Spinal cord (tissue), 10 donors: ENCODE measurements at places on chromosomes 1 and 21. TPM values are rescaled to one million over a fixed set of nuclear protein-coding genes. Genes with fewer than 3 reads are reported as not detected.
A peak's percentile ranks its signal among the peaks of the same experiment; 100 is the strongest.

GRCh38 chr1:248788327-248788726, 32.8 kb upstream of the LYPD8 start:
- DNase-seq: no peak

- DNase-seq: no peak
Measured at GRCh38 chr1:46815133-46815532, 16.3 kb downstream of the CYP4B1 start.

DNA sequence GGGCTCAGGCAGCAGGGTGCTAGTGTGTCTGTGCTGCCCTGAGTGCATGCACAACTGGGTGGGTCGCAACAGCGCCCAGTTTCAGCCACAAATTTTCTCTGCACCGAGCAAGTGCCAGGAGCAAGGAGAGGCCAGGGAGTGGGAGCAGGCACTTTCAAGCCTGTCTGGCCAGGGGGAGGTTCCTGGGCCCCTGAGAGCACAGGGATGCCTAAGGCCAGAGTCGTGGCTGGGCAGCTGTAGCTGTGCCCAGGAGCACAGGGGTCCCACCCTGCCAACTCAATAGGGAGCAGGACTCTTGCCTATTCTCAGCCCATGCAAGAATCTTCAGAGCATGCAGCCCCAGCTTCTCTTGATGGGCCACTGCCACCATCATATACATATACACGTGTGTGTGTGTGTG, 1577.4 kb downstream of the KCNT2 start:
- DNase-seq: no peak

DNA sequence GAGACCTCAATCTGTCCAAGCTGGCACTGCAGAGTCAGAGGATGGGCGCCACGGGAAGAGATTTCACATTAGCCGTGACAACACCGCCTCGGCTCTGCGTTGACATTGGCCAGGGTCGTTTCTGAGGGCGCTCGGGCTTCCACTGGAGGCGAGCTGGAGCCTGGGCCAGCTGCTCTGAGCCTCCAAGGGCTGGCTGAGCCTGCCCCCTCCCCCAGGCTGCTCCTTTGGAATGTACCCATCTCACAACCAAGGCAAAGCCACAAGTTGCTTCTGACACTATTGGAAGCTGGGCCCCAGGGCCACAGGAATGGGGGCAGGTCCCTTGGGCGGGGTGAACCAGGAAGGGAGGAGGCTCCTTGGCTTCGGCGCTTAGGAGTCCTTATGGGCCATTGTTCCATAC, 12.7 kb downstream of the GPR3 start:
- DNase-seq: no peak

DNA sequence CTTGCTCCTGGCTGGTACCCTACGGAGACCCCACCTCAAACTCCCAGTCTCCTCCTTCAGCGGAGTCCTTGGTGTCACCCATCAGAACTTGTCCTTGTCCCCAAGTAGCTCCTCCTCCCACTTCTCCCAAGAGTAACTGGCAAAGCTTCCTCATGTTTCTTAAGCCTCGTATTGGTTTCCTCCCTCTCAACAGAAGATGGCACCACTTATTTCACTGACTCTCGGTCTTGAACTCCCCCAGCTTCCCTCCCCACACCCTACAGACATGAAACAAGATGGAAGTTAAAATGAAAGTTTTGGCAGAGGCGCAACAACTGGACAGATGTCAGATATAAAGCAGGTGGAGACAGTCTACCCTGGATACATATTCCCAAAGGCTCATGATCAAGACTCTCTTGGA, 13.4 kb downstream of the RAB7B start:
- no peak for DNase-seq

DNA sequence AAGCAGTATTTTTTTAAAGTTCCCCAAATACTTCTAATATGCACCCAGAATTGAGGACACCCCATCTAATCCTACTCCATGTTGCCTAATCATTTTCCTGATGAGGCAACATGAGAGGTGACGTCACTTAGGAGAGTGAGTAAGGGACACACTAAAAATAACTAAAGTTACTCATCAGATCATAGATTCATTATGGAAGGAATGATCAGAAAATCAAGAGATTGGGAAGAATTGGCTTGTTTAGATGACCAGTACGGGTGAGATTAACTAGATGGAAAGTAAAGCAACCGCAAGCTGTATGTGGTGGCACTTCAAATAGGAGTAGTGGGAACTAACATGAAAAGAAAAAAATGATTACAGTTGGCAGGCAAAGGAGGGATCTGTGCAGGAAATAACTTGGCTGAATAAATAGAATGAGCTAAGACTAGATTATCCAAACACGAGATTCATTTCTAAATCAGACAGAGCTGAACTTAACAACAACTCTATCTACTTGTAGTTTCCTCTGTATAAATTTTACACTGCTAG, 61.4 kb upstream of the CXADR start:
- no peak for DNase-seq

DNA sequence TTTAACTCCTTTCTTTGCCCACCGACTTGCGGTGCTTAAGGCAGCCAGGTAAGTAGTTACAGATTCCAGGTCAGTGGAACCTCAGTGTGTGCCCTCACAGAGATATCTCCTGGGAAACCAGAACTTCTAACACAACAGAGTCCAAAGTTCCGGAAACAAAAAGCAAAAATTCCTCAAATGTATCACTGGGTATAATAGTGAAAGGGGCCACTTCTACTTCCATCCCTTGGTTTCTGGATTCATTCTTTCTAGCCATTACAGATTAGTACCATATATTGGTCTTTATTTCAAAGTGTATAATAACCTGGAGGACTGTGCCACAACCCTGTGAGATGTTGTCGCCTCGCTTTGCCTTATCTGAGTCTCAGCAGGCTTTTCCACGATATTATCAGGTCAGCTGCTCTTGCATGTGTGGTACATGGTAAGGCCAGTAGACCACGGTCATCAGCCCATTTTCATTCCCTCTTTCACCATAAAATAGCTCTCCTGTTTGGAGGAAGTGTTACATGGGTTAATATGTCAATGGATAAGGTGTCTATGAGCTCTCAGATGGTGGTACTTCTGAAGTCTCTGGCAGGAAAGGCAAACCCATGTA, 14.9 kb upstream of the VASH2 start:
- DNase-seq: no peak

DNA sequence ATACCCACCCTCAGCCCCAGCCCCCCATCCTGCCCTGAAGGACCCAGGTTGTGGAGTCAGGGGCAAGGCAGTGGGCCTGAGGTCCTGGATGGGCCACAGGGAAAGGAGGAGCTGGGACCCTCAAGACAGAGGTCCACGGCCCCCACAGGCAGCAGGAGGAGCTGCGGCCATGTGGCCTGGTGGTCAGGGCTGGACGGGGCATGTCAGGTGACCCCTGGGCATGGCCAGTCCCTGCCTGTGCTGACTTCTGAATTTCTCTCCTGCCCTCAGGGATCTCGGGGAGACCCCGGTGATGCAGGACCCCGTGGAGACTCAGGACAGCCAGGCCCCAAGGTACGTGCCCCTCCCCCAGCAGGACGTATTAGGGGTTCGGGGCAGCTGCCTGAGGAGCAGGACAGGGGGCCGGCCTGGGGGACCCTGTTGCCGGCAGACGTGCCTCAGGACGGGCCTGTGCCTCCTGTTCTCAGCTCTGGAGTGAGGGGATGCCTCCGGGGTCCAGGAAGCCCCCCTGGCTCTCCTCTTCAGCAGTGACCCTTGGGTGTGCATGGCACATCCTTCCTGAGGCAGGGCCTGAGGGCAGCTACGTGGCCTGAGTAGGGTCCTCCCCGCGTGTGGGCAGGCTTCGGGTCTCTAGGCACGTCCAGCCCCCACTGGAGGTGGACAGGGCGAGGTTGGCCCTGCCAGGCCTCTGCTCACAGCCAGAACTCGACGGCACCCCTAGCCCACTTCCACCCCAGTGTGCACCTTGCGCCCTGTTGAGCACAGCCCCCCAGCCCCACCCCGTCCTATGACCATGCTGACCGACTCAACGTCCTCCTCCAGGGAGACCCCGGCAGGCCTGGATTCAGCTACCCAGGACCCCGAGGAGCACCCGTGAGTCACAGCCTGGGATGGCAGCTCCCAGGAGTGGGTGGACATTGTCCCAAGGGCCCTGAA, 23.6 kb downstream of the COL6A2 start:
- no peak for DNase-seq

- peak; percentile 73 for DNase-seq
Measured at GRCh38 chr21:37072274-37072987, 440 bp downstream of the PIGP start.

DNA sequence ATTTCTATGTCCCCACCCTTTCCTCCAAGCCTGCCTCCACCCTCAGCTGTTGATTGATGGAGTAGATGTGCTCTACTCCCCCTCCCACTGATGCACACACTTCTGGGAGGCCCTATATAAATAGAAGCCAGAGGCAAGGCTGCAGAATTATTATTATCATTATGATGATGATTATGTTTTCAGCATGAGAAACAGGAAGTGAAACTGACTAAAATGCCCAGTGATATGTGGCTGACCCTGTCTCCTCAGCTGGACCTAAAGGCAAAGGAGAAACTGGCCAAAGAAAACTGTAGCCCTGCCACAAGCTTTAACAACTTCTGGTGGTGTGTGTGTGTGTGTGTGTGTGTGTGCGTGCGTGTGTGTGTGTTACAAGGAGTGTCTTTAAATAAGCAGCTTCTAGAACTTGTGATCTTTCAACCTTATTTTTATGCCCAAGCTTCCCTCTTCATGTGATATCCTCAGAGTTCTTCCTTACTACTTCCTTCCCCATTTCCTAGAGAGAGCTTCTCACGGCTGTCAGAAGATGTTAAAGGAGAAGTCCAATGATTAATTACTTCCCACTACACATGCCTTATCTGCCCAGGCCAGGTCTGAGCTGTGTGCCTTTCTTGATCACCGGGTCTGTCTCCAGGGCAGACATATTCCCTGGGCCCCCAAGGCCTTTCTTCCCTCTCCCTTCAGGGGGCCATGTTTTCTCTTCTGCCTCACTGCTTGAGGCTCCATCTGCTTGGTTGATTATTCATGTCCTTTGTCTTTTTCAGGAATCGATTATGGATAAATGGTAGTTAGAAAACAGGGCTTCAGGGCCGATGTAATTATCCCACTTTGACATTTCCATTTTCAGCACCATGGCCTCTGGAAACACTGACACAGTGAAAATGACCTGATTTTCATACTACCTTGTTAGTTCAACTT, 11.6 kb upstream of the MAPKAPK2 start:
- DNase-seq: no peak

DNA sequence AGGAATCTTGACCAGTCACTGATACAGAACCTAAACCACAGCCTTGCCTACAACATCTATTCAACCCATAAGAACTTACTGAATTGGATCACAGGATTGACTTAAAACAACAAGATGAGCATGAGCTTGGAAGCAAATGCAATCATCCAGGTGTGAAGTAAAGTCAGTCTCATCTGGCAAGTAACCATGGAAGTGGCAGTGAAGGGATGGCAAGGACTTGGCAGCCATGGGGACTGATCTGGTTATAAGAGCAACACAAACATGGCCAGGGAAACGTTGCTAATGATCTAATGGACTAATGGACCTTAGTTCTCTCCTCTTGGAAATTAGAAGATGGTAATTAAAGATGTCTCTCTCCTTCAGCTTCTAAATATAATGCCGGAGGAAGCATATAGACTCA, 133.1 kb downstream of the VAV3 start:
- no peak for DNase-seq

- DNase-seq: no peak
Measured at GRCh38 chr1:175195798-175196197, 3.2 kb upstream of the KIAA0040 start.

DNA sequence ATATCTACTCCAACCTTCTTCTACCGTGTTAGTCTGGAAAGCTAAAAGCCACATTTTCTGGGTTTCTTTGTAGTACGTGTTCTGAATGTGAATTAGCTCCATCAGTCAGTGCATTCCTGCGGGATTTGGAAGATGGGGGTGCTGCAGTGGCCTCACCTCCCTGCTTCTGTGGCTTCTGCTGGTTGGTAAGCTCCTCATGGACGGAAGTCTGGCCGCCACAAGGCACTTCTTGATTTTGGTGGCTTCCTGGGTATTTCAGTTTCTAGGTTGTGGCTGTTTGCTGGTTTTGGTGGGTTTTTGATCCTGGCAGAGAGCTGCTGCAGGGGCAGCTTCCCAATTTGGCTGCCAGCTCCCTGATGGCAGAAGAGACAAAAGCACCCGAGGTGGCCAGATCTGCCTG, 20.9 kb upstream of the TACSTD2 start:
- no peak for DNase-seq

DNA sequence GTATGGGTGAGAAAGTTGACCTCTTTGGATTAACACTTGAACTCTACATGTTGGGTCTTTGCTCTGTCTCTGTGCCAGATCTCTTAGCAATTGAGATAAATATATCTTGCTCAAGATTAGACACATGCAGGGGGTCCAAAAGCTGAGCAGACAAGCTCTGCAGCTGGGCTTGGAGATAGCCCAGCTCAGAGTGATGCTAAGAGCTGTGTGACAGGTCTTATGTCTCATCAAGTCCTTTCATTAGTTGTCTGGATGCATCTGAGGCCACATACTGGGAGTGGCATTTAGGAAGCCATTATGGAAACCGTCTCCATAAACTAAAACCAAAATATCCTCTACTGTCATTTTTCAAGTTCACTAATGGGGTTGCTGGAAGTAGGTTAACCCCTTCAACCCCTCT, 289.4 kb upstream of the DUSP10 start:
- DNase-seq: no peak

DNA sequence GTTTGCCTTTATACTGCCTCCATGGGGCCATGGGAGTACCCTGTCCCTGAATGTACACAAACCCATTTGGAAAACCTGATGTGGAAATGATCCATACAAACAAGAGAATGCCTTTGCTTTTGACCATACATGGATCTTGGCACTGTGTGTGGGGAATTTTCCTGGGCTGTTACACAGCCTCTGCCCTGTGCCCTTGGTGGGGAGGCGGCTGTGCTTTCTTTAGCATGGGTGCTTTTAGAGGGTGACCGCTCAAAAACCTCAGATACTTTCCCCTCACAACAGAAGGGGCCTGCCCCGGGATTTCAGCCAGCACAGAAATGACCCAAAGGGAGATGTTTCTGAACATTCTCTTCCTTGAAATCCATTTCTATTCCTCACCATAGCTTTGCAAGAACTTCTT, 194.8 kb downstream of the LMO4 start:
- DNase-seq: no peak

- DNase-seq: no peak
Measured at GRCh38 chr1:170664093-170664827, at the start of gene PRRX1. PRRX1 (plus strand) TSS chr1:170664131; CDS start chr1:170664219, 88 bp downstream.

DNA sequence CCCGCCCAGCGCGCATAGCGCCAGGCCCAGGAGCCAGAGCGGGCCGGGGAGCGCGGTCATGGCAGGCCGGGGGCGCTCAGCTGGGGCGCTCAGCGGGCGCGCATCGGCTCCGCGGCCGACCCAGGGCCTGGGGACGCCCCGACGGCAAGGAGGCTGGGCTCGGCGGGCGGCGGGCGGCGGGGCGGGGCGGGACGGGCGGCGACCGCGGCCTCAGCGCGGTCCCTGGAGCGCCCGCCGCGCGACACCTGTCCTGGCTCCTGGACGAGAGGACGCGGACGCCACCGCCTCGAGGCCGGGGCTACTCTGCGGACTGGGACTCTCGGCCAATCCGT, 273 bp downstream of the BMP8B start:
- DNase-seq: no peak

The PLA2G4A gene
- 15.4 TPM for total RNA-seq

The NENF gene
- total RNA-seq: 142 TPM

The SMYD2 gene
- 36.7 TPM for total RNA-seq

The TINAGL1 gene
- 41.2 TPM for total RNA-seq

The SLC35F3 gene
- total RNA-seq: 3.5 TPM

The PIGR gene
- 0.10 TPM for total RNA-seq

The ITLN1 gene
- total RNA-seq: 0.22 TPM

The SELP gene
- total RNA-seq: 1.1 TPM

The CHI3L2 gene
- total RNA-seq: 0.94 TPM

The IL22RA1 gene
- 0.10 TPM for total RNA-seq

The PPM1J gene
- total RNA-seq: 2.2 TPM

The LCE1B gene
- not detected for total RNA-seq
